Stimulated activated CD8-positive, alpha-beta memory T cell treated with anti-CD3 and anti-CD28 coated beads, Interleukin-15, amount 100 ng/mL, for 24 hours (primary cell): ENCODE measurements at places on chromosomes 4 and X.
A peak's percentile ranks its signal among the peaks of the same experiment; 100 is the strongest.

- no peak for DNase-seq
Observed at GRCh38 chr4:55367084-55367722, 21.2 kb downstream of the SRD5A3 start.

GRCh38 chrX:154593201-154593600 is 8.3 kb downstream of the CTAG1A start:
- DNase-seq: no peak

DNA sequence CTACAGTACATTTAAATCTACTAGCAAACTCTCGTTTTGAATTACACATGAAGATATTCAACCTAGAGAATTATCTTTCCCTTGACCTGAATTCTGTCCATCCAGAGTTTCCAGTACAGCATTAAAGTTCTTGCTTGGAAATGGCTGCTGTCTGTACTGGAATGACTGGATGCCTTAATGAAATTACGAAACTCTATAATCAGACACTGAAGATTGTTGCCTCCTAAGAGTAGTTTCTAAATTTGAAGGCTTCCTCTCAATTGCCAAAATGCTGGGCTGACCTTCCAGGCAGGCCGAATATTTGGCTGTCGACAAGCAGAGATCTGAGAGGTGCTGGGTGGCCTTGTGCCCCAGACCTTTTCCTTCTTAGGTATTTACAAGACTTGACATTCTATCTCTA is 215.1 kb upstream of the GPC4 start:
- no peak for DNase-seq

DNA sequence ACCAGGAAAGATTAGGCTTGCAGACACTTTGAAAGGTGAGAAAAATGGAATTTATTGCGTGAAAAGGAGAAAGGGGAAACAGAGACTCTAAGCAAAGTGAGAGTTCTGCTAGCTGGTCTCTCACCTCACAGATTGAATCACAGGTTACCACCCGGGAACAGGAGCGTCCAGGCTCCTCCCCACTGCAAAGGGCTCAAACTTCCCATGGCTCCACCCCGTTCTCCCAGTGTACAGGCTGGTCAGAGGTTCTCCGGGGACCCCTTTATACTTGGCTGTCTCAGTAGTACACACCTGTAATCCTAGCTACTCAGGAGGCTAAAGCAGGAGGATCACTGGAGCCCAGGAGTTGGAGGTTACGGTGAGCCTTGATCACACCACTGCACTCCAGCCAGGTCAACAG is 44.0 kb upstream of the ABCG2 start:
- no peak for DNase-seq

GRCh38 chr4:172666711-172667368 is 501.8 kb upstream of the GALNT7 start:
- DNase-seq: no peak

DNA sequence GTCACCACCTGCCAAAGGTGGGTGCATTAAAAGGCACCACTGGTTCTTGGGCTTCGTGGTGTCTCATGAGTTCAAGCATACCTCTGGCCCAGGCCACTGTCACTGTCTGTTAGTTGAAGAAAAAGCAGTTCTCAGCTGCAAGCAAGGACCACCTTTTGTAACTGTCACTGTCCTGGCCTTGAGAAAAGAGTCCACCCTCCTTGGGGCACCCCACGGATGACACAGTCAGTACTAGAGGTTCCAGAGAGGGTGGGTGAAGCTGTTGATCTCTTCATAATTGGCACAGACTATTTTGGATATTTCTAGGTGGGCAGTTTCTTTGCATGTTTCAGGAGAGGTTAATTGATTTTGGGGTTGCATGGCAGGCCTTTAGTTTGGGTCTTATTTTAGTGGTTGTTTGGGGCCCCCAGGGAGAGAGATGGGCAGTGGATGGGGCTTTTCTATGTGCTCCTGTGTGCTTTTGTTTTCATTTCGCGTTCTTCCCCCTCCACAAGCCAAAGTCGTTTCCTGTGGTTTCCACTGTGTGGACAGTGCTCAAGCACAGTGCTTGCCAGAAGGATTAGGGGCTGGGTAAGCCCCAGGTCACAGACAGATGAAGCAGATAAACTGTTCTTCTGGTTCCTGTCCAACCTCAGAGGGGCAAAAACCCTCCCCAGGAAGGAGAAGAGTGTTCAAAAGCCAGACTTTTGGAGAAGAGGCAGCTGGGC is 156.2 kb upstream of the PPP1R2C start:
- no peak for DNase-seq

GRCh38 chr4:16439768-16440167 is 213.5 kb upstream of the TAPT1 start:
- no peak for DNase-seq

DNA sequence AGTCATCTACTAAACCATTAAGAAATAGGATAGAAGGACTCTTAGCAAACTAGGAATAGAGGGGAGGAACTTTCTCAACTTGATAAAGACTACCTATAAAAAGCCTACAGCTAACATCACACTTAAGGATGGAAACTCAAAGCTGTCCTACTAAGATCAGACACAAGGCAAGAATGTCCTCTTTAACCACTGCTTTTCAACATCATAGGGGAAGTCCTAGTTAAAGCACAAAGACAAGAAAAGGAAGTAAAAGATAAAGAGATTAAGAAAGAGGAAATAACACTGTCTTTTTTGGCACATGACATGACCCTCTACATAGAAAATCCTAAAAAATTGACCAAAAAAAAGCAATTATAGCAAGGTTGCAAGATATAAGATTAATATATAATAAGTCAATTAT is 136.6 kb downstream of the FBXW7 start:
- DNase-seq: no peak

DNA sequence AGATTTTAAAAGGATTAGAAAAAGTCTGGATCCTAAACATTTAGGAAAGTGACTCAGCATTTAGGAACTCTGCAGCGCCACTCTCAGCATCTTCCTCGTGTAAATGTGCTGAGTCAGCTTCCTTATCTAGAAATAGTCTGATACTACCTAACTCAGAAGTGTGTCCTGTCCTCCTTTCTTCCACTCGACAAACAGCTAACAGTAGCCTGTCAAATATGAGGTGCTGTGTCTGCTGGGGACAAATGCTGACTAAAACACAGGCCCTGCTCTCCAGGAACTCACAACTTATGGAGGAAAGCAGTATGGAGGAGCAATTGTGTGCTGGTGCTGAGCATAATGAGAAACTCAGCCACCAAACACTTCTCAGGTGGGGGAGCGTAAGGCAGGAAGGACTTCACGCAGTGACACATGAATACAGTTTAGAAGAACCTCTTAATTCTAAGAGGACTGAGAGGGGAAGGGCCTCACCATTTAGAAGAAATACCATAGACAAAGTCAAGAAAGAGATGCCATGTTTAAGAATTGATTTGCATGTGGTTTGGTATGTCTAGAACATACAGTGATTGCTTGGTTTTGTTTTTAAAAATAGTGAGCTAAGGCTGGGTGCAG is 125.3 kb downstream of the SOWAHB start:
- DNase-seq: no peak

DNA sequence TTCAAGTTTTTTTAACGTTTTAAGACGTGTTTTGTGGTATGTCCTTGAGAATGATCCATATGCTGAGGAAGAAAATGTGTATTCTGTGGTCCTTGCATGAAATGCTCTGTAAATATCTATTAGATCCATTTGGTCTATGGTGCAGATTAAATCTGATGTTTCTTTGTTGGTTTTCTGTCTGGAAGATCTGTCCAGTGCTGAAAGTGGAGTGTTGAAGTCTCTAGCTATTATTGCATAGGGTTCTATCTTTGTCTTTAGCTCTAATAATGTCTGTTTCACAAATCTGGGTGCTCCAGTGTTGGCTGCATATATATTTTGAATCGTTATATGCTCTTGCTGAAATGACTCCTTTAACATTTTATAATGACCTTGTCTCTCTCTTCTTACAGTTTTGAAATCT is 122.5 kb downstream of the RPA4 start:
- no peak for DNase-seq

DNA sequence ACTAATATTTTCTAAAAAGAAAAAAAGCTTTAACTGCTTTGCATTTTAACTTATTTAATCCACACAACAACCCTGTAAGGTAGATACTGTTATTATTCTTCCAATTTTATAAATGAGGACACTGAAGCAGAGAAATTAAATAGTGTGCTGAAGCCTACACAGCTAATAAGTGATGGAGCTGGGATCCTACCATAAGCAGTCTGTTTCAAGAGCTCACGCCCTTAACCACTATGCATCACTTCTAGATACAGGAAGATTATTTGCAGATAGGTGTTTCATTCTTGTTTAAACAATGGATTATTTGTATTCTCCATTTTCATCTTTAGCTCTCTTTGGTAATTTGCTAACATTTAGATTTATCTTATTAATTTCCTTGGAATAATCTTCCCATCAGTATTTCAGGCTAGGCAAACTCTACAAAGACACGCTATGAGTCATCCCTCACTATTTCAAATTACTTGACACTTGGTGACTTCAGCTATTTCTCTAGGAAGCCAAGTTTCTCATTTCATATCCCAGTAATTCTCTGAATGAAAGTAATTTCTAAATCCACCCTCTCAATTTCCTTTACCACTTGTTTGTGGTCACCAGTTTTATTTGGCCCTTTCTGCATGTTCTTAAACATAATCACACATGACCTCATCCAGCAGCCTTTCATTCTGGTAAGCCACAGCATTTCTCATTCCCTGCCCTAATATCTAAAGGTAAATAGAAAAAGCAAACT is 67.3 kb downstream of the ASB9 start:
- DNase-seq: no peak

GRCh38 chr4:185787926-185788679 is 23.9 kb downstream of the SORBS2 start:
- DNase-seq: no peak

DNA sequence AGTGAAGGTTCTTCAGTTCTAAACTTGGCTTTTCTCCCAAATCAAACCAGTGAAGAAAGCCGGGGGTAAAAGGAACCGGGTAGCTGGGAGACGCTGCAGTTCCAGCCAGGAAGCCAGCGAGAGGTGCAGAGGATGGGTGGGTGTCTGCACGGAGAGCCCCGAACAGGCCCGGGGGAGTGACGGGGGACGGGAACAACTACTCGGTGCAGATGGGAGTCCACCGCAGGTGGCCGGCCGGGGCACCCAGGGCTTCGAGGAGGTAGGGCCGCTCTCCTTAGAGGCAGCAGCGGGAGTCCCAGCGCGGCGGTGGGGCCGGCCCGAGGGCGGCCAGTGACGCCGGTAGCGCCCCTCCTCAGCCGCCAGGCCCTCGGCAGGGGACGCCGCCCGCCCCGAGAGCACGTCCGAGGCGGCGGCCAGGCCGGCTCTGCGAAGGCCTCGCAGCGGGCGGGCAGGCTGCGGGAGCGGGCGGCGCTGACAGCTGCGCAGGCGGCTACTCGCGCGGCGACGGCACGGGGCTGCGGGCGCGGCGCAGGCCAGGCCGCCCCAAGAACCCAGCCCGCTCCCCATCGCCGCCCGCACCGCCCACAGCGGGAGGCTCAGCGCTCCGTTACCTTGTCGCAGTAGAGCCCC is 449 bp downstream of the FBXL5 start:
- peak; percentile 20 for DNase-seq

- DNase-seq: no peak
Observed at GRCh38 chr4:103498161-103499070, 221.4 kb downstream of the TACR3 start.

DNA sequence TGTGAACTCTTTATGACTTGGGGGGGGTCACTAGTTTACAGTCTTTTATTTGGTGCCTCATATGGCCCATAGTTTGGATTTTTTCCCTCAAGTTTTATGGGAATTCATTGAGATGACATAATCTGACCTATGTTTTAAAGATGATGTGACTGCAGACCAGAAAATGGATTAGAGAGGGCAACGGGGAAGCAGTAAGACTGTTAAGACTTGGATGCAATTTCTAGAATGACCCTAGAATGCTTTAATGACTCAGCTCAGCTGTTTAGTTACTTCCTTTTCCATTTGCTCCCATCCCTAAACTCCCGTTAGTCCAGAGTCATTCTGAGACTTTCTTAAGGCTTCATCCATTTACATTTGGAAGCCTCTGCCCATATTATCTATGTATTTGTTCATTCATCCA is 59.9 kb upstream of the PDGFRA start:
- DNase-seq: no peak

DNA sequence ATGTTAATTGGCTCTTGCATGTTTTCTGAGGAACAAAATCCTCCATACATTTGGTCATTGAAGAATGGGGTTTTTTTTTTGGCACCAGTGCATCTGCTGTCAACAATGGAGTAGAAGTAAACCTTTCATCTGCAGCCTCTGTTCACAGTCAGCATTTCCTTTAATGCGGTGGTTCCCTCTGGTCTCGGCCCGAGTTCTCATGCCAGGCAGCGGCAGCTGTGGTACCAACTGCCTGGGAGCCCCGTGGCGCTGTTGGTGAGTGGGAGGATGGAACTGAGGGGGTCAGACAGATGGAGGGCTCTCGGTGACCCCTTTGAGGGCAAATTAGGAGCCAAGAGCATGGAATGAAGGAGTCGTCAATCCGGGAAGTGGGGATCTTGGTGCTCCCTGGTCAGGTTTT is 114.7 kb downstream of the AFF1 start:
- no peak for DNase-seq

- no peak for DNase-seq
Observed at GRCh38 chr4:34271479-34272355, 1972.6 kb downstream of the ARAP2 start.

GRCh38 chrX:34584781-34585180 is 72.3 kb downstream of the TMEM47 start:
- no peak for DNase-seq

- DNase-seq: no peak
Observed at GRCh38 chr4:5710961-5711478, at the start of gene EVC. TSS of gene EVC (plus strand) at chr4:5711201. CDS start at chr4:5711381, 180 bp downstream.

DNA sequence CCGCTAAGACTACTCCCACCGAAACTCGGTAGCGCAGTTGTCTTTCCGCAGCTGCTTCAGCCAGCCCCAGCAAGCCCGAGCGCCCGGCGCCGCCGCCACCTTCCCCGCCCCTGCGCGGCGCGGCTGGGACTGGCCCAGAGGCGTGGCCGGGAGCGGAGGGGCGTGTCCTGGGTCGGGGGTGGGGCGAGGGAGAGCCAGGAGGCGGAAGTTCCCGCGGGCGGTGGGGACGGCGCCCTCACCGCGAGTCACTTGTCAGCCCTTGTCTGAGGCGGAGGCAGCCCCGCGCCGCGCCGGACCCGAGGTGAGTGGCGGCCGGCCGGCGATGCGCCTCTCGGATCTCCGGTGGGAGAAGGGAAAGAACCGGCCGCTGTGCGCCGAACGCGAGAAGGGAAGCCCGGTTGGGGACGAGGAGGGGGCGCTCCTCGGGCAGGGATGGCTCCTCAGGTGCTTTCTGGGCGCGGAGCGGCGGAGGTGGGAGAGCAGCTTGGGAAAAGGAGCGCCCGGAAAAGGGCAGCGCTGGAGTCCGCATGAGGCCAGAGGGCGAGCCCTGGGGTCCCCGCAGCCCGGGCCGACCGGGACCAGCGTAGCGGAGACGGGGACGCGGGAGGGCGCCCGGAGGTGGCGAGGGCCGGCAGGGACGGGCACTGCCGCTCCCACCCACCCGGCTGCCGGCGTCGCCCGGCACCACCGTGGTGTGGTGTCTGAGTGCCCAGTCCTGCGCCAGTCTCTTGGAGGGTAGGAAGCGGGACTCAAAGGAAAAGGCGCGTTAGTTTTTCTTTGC is at the start of gene PDLIM5:
TSS of gene PDLIM5 (plus strand) at position 248 of the 781 bp plus-strand sequence. CDS start 3,347 bp downstream, outside the sequence.
- DNase-seq: peak; percentile 81
